ENCODE measurements at places on chromosomes 4 and X. TPM values are rescaled to one million over a fixed set of nuclear protein-coding genes. Genes with fewer than 3 reads are reported as not detected.

NUP62CL gene
- polyA plus RNA-seq = 51.5 TPM

GBA3 gene
- 0.27 TPM for polyA plus RNA-seq

ENPEP gene
- not detected for polyA plus RNA-seq

SLC34A2 gene
- not detected for polyA plus RNA-seq

RGN gene
- polyA plus RNA-seq = not detected

FHDC1 gene
- polyA plus RNA-seq = 0.03 TPM

NPNT gene
- not detected for polyA plus RNA-seq

ADRA2C gene
- polyA plus RNA-seq = 0.58 TPM

POF1B gene
- polyA plus RNA-seq = 0.07 TPM

UGT2B17 gene
- not detected for polyA plus RNA-seq

SPANXA1 gene
- polyA plus RNA-seq = not detected

LINC00632 gene
- polyA plus RNA-seq = not detected

CXCL10 gene
- not detected for polyA plus RNA-seq

PQBP1 gene
- polyA plus RNA-seq = 186 TPM

PARM1 gene
- polyA plus RNA-seq = not detected

CMC4 gene
- 19.8 TPM for polyA plus RNA-seq

SLC49A3 gene
- 0.41 TPM for polyA plus RNA-seq

NELFA gene
- polyA plus RNA-seq = 33.6 TPM

USP17L12 gene
- not detected for polyA plus RNA-seq

DGAT2L6 gene
- not detected for polyA plus RNA-seq

RRAGB gene
- 9.3 TPM for polyA plus RNA-seq

ITIH6 gene
- not detected for polyA plus RNA-seq

USP17L13 gene
- polyA plus RNA-seq = not detected

ADGRG2 gene
- polyA plus RNA-seq = not detected

SUPT20HL1 gene
- not detected for polyA plus RNA-seq

NAP1L5 gene
- 10.9 TPM for polyA plus RNA-seq

CYBB gene
- 0.63 TPM for polyA plus RNA-seq

CLNK gene
- not detected for polyA plus RNA-seq

CXXC4 gene
- not detected for polyA plus RNA-seq

XAGE2 gene
- not detected for polyA plus RNA-seq

TMSB15C gene
- polyA plus RNA-seq = not detected

CENPE gene
- 25.3 TPM for polyA plus RNA-seq

TCEAL7 gene
- not detected for polyA plus RNA-seq
